ENCODE measurements at places on chromosomes 1 and 21.

- DNase-seq: no peak
Observed at GRCh38 chr1:93143769-93144168, 36.4 kb downstream of the TMED5 start.

DNA sequence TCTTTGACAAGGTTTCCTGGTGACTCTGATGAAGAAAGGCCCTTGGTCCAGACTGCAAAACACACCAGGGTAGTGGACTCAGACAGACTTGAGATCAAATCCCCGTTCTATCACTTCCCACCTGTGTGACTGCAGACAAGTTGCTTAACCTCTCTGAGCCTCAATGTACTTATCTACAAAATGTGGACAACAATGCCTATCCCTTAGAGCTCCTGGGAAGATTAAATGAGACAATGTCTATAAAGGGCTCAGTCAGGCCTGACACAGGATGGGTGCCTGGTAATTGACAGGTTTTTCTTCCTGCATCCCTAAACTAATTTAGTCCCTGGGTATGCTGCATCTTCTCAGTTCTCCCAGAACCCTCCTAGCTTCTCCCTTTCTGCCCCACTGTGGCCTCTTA, 37.9 kb upstream of the ZBTB40 start:
- DNase-seq: no peak

DNA sequence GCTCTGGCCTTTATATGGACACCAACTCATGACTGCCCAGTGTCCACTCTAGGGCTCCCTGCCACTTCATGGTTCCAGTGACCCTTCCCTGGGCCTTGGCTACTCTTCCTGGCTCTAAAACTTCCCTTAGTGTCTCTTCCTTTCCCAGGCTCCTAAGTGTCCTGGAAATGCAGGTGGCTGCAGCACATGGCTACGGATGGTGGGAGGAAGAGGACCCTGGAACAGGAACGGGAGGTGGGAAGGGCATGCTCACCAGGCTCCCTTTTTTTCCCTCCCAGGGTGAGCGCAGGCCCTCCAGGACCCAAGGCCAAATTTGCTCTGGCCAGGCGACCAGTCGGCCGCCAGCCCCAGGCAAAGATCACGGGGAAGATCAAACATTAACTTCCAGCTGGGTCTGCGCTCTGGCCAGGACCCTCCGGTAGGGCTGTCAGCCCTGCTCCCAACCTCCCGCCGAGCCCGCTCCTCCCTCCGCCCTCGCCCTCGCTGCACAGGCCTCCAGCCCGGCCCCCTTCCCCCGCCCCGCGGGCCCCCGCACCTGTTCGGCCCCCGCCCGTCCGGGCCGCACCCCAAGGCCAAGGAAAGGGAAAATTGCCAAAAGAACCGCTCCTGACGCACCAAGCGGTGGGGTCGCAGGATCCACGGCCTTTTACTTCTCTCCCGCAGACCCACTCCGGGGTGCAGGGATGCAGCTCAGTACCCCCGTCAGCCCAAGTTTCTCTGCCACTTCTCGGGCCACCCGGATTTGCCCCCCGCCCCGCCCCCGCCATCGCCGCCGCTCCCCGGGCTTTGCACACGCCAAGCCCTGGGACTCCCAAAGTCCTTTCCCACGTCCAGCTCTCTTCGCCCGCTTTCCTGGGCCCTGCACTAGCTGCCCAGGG, 894 bp downstream of the TCEA3 start:
- no peak for DNase-seq

DNA sequence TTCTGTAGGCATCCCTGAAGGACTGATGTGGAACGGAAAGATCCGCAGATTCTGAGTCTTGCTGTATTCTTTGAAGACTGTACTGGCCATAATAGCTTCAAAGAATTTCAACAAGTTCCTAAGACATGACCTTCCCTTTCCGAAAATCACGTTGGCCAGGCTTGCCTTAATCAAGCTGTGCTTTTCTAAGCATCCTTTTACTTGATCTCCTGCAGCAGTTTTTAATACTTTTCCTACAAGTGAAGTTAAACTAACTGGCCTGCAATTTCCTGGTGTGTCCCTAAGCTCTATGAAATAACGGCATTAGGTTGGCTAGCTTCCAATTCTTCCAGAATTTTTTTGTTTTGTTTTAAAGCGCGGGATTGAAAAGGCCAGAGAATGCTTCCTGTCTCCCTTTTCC, 40.3 kb downstream of the SPAG17 start:
- DNase-seq: no peak

DNA sequence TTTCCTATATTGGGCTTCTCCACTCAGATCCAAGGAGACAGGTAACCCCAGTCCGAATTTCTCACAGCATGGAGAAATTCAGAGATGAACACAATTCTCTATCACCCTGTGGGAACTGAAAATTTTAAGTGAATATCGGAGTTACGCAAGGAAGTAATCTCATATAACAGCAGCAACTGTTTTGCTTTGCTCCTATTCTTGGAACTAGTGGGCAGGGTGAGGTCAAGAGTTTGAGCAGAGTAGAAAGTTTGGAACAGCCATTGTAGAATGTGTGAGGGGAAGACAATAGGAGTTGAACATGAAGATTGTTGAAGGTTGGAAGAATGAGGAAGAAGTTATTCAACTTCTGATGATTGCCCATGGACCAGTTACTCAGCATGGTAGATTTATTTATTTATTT, 24.3 kb upstream of the SLC35D1 start:
- DNase-seq: no peak

DNA sequence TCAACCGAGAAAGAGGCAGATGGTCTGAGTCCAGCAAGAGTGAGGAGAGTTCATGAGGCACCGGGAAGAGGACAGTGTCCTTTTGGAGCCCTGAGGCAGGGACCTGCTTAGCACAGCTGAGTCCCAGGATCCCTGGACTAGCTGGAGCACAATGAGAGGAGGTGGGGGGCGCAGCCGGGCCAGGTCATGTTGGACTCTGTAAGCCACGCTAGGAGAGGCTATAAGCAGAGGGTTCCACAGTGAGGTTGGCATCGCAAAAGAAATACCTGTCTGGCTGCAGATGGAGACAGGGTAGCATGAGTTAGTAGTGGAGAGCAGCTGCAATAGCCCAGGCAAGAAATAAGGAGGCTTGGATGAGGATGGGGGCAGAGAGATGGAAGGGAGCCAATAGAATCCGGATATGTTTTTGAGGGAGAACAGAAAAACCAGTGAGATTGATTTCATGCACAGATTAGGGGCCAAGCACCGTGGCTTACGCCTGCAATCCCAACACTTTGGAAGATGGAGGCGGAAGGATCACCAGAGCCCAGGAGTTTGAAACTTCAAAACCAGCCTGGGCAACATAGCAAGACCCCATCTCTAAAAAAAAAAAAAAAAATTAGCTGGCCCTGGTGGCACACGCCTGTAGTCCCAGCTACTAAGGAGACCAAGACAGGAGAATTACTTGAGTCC, 98.2 kb downstream of the DHRS3 start:
- DNase-seq: no peak
